ENCODE measurements at places on chromosomes 6 and 20. TPM values are rescaled to one million over a fixed set of nuclear protein-coding genes. Genes with fewer than 3 reads are reported as not detected.

MRPS18A gene
- 28.2 TPM for total RNA-seq

IPCEF1 gene
- total RNA-seq = not detected

TRIM15 gene
- total RNA-seq = not detected

TSPO2 gene
- total RNA-seq = not detected

PGC gene
- total RNA-seq = not detected

SYCP2L gene
- total RNA-seq = 0.59 TPM

GLP1R gene
- not detected for total RNA-seq

PPP1R11 gene
- total RNA-seq = 17.2 TPM

TMEM14B gene
- 47.6 TPM for total RNA-seq

SPDEF gene
- not detected for total RNA-seq

SNAP91 gene
- total RNA-seq = 0.05 TPM

LY86 gene
- total RNA-seq = not detected

RIPPLY2 gene
- total RNA-seq = not detected

LY6G5B gene
- 2.9 TPM for total RNA-seq
